ENCODE measurements at places on chromosomes 12 and 14.

DNA sequence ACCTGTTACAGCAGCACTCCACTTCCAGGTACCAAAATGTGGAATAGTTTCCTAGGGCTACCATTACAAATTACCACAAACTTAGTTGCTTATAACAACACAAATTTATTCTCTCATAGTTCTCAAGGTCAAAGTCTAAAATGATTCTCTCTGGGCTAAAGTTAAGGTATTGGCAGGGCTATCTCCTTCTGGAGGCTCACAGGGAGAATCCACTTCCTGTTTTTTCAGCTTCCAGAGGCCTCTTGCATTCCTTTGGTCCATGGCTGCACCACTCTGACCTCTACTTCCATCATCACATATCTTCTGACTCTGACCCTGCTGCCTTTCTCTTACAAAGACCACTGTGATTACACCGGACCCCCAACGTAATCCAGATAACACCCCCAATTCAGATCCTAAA is 2.9 kb upstream of the GARIN6 start:
- DNase-seq, result no peak

- DNase-seq, result no peak
These were observed 63.9 kb upstream of the GALNT9 start for GRCh38 chr12:132393245-132393795.

DNA sequence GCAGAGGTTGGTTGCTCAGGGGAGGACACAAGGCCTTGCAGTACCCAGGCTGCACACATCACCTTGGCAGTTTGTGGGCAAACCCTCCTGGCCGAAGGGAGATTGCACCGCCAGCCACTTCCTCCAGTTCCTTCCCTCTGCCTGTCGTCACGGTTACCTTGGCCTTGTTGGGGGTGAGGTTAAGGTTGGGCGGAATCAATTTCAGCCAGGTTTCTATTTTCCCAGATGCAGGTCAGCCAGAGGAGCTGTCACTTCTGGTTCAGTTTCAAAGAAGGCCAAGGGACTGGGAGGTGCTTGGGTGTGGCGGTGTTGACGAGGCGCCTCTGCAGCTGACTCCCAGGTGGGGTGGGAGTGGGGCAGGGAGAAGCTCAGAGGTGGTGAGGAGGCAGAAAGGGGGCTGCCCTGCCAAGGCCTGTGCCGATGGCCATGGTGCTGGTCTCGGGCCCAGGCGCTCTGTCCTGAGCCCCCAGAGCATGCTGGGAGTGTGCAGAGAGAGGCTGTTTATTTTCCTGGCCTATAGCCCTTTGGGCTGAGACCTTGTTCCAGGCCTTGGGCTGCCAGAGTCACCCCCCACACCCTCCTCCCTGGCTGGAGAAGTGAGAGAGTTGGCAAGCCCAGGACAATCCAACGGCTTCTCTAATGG is 31.4 kb downstream of the JDP2 start:
- no peak for DNase-seq

DNA sequence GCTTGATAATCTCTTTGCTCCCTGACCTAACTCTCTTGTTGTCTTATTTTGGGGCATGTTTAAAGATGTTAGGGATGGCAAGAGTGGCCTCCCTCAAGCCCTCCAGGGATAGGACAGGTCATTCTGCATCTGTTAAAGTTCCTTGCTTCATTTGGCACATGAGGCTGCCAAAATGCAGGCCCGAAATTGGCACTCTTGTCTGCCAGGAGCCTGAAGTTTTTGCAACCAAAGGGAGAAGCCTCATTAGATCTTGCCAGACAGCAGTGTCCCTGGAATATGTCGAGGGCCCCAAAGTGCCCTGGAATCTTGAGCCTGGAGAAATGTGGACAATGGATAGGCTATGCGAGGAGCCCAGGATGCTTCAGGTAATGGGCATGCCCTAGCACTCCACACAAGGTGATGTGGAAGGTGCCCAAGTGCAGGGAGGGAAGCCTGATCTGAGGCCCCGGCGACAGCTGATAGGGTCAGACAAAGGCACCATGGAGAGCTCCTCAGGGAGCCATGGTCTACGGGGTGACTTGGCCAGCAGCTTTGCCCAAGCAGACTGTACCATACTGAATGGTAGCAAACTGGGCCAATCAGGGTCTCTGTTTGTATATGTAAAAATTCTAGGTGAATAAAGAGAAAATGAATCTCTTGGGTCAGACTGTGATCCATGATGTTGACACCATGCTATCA is 173.0 kb upstream of the WSCD2 start:
- DNase-seq, result no peak

DNA sequence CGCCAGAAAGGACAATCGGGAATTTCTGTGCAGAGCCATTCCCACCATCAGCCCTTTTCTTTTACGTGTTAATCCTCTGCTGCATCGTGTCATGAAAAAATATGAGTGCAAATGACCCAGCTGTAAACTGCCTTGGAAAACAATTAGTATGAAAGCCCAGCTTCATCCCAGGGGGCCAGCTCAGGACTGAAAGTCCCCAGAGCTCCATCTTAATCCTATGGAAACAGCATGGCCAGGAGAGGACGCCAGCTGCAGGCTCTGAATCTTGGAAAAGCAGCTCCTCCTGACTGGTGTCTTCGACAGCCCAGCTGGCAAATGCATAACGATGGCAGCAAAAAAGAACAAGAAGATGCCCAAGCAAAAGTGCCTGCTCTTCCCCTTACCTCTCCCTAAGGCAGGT is 191.5 kb downstream of the NTF3 start:
- DNase-seq, result peak; percentile 18

DNA sequence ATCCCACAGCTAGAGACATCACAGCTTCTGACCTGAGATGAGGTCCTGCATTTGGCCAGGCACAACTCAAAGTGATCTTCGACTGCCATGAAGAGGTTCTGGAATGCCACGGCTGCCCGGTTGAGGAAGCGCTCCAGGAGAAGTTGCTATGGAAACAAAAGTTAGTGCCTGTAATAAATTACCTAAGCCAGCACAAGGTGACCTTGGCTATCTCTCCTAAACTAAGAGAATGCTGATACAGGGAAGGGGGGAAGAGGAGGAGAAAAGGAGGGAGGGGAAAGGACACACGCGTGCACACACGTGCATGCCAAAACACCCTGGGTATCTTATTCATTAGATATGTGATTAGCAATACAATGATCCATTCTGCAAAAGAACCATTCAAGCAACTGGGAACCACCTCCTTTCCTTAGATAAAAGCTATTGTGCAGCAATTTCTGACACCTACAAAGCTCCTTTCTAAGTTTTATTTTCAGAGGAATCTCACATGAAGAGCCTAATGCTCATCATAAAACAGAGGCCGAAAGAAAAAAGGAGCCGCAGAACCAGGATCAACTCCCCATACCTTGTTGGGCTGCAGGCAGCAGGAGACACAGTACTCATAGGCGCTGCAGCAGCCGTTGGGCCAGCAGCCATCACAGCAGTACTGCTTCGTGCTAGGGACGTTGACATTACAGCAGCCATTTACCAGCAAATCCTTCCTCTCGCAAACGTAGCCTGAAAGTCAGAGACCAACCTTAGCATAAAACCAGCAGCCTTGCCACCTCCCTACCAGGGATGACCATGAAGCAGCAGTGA is 17.9 kb downstream of the SPRING1 start:
- DNase-seq, result peak; percentile 71

DNA sequence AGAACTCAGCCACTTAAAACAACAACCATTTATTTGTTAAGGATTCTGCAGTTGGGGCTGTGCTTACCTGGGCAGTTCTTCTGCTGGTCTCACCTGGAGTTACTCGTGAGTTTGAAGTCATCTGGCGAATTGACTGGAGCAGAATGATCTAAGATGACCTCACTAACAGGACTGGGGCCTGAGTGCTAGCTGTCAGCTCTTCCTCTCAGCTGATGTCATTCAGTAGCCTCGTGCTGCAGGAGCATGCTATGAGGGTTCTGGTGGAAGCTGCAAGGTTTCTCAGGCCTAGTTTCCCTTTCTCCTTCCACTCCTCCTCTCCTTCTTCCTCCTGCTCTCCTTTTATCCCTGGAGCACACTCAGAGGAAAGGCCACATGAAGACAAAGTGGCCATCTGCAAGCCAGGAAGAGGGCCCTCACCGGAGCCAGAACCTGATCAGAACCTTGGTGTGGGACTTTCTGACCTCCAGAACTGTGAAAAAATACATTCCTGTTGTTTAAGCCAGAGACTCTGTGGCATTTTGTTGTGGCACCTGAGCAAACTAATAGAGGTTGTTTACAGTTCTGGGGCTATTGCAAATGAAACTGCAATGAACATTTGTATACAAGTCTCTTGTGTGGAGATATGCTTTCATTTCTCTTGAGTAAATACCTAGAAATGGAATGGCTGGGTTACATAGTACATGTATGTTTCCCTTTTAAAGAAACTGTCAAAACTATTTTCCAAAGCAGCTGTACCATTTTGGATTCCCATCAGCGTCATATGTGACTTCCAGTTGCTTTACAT is 21.9 kb upstream of the MAP3K9 start:
- DNase-seq, result no peak

GRCh38 chr14:85224241-85224640 is 305.7 kb upstream of the FLRT2 start:
- DNase-seq, result no peak

DNA sequence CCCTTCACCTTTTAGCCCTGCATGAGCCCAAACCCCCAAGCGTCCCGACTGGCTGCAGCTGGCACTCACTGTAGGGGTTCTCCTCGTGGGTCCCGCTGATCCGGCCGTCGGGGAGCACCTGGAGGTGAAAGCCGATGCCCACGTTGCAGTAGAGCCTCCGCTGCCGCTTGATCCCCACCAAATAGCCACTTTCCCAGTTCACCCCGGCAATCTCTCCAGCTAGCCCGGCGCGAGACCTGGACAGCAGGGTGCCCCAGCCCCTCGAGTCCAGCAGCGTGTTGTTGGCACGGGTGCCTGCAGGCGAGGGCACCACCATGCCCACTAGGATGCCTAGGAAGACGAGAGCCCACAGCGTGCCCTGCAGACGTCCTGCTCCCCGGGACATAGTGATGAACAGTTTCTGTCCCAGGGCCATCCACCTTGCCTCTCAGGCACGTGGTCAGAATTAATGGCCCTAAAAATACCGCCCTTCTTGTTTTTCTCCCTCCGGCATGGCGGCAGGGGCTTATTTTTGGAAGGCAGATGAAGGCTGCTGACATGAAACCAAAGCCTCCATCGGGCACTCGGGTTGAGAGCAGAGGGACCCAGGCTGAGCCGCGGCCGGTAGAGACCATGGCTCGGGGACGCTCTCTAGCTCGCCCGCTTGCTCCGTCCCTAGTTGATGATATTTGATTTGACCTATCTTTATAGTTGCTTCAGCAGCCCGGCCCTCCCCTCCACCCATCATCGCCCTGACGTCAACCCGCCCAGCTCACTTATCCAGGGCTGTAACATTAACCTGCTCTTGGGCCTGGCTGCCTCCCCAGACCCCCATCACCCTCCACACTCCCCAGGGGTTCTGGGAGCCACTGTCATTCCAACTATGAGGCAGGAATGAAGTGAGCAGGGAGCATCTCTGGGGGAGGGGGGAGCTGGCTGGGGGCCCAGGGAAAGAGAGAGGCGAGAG is at the start of gene FGF6:
Gene FGF6, minus strand, starts transcription at position 660 of the 946 bp plus-strand sequence. Its CDS starts 245 bp downstream, at position 415.
- DNase-seq, result no peak

DNA sequence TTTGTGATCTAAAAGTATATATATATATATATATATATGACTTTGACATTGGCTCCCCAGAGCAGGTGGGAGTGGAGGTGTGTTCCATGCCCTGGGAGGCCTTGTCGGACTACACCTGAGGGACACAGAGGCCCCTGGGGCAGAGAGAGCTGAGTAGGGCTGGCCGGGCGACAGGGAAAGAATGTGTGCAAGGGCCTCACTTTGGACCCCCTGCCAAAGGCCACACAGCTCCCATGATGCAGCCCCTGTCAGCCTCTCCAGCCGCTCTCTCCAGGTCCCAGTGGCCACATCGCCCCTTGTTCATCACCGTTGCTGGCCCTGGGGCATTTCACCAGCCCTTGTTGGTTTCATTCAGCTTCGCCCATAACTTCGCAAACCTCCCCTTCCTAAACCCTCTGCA is 123.9 kb downstream of the BCL11B start:
- no peak for DNase-seq

GRCh38 chr12:52183544-52183910 is 8.3 kb downstream of the KRT80 start:
- DNase-seq, result no peak

GRCh38 chr12:115466076-115466475 is 782.1 kb upstream of the TBX3 start:
- no peak for DNase-seq

- no peak for DNase-seq
These were observed 111.1 kb upstream of the ARHGAP5 start for GRCh38 chr14:31965735-31966598.

- no peak for DNase-seq
These were observed 68.4 kb downstream of the PPM1H start for GRCh38 chr12:62866451-62867082.

DNA sequence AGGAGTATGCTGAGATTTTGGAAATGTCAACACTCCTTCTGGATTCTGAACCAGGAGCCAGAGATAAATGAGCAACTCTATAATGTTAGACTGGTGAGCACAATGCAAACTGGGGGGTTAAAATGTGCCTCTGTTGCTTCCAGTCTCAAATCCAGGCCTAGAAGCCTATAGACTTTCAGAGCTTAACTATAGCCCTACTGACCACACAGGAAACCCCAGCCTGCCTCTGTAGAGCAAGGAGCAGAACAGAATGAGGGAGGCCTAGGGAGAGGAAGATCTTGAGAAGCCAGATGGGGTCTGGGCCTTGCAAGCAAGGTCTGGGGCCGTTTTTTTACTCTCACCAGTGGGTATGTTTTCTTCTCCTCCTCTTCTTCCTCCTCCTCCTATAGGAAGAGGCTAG is 225.4 kb upstream of the KITLG start:
- no peak for DNase-seq

GRCh38 chr12:88624911-88625310 is 44.6 kb upstream of the KITLG start:
- DNase-seq, result peak; percentile 14

DNA sequence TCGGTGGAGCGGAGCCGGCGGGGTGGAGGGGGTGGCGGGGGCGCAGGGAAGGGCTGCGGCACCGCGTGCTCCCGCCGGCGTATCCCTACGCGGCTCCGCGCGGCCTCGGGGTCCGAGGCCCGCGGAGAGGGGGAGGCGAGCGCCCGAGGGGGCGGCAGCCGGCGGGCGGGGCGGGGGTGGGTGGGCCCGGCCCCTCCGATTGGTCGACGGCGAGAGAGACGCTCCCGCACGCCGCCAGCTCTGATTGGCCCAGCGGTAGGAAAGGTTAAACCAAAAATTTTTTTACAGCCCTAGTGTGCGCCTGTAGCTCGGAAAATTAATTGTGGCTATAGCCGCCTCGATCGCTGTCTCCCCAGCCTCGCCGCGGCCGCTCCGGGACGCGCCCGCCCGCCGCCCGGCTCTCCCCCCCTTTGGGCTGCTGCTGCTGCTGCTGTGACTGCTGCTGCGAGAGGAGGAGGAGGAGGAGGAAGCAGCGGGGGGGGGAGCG is at the start of gene FOXG1:
Gene FOXG1, plus strand, starts transcription at position 319 of the 487 bp plus-strand sequence. CDS start 493 bp downstream, outside the sequence.
- DNase-seq, result peak; percentile 31

GRCh38 chr14:103578401-103579075 is 15.8 kb downstream of the COA8 start:
- DNase-seq, result no peak

- DNase-seq, result peak; percentile 86
These were observed 4.4 kb downstream of the KRT86 start for GRCh38 chr12:52278575-52279421.

GRCh38 chr12:12404297-12404696 is 47.4 kb downstream of the BORCS5 start:
- no peak for DNase-seq
